ENCODE measurements at places on chromosomes 2 and 18. TPM values are rescaled to one million over a fixed set of nuclear protein-coding genes. Genes with fewer than 3 reads are reported as not detected.

ACTR3 gene
- total RNA-seq = 409 TPM

DNA sequence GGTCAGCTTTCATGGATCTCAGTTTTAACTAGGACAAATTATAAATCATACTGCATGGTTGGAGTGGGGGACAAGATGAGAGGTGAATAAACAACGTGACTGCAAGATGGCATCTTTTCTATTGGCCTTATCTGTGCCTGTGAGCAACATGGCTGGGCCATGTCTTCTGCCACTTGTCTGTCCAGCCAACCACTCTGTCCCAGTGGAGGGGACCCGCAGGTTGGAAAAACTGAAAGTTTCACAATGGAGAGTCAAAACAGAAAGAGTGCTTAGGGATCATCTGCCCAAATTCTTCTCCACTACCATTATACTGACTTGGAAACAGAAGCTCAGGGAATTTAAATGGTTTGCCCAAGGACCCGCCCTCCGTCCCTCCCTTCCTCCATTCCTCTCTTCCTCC, 104.1 kb downstream of the ALK start:
- DNase-seq = no peak

- DNase-seq = no peak
These were observed 3.5 kb upstream of the RNU4ATAC start for GRCh38 chr2:121527009-121527682.

DNA sequence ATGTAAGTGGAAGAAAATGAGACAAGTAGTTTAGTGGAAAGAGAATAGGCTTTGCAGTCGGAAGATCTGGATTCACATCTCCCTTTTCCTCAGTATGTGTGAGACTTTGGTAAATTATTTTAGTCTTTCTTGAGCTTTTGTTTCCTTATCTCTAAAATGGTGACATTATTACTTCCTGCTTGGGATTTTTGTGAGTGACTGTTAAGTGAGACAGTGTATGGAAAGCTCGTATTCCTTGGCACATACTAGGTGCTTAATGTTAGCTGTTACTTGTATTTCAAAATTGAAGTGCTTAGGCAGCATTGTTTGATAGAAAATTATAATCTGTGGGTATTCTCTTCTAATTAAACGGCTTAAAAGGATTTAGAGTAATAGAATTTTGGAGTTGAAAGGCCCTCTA, 2.0 kb downstream of the ZNF638 start:
- no peak for DNase-seq

- DNase-seq = no peak
These were observed 8.5 kb upstream of the SP140L start for GRCh38 chr2:230318190-230319121.

GRCh38 chr18:12811191-12811950, 72.7 kb downstream of the PTPN2 start:
- DNase-seq = peak; percentile 3

DNA sequence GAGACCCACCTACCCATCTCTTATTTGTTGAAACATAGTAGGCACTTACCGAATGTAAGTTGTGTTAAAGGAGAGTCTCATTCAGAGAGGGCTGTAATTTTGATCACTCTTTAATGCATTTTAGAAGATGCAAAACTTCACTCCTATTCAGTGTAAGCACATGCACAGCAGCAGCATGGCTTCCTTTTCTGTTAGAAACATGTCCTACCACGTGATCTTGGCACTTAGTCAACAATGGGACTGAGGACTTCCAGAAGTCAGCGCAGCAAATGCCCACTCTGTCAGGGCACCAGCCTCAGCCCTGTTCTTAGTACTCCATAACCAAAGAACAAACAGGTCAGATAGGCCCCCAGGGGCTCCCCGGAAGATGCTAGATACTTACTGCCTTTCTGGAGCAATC, 456.5 kb downstream of the METTL4 start:
- no peak for DNase-seq

- DNase-seq = peak; percentile 11
These were observed 57.2 kb downstream of the CYB5A start for GRCh38 chr18:74234326-74235171.
